ENCODE measurements at places on chromosomes 13 and 19. TPM values are rescaled to one million over a fixed set of nuclear protein-coding genes. Genes with fewer than 3 reads are reported as not detected.

SYCN gene
- total RNA-seq = not detected

LGALS14 gene
- not detected for total RNA-seq

FFAR1 gene
- not detected for total RNA-seq

LSR gene
- total RNA-seq = 42.6 TPM

ICAM4 gene
- 0.94 TPM for total RNA-seq

CYP4F11 gene
- not detected for total RNA-seq

GRCh38 chr19:10908380-10908960 lies 20.0 kb downstream of the YIPF2 start:
- DNase-seq = no peak
- H3K4me3 ChIP-seq = no peak overlapping the region
- no peaks in the 10 kb centered on the region for H3K36me3 ChIP-seq

DNA sequence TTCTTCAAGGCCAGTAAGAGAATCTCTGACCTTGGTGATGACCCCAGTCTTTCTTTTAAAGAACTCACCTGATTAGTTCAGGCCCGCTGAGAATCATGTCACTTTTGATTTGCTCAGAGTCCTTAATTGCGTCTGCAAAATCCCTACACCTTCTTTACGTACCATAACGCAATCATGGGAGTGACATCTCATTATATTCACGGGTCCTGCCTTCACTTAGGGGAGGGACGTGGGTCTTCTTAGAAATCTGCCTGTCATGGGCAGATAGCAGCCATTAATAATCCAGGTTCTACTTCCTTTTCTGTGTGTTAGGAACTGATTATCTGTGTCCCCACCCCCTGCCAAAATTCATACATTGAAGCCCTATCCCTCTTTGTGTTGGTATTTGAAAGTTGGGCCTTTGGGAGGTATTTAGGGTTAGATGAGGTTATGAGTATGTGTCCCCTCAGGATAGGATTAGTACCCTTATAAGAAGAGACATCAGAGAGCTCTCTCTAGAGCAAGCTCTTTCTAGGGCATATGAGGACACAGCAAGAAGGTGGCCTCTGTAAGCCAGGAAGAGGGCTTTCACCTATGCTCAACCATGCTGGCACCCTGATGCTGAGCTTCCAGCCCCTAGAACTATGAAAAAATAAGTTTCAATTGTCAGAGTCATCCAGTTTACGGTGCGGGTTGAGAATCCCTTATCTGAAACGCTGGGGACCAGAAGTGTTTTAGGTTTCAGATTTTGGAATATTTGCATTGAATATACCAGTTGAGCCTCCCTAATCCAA lies 9.9 kb downstream of the TPP2 start:
- H3K4me1 ChIP-seq = peaks cover 46% of the 10 kb centered on the region
- no peaks in the 10 kb centered on the region for H3K27me3 ChIP-seq
- H3K36me3 ChIP-seq = peaks cover 8% of the 10 kb centered on the region
- H3K27ac ChIP-seq = no peak overlapping the region
- no peak overlapping the region for H3K4me3 ChIP-seq
- DNase-seq = no peak

GRCh38 chr19:543910-544608 lies at the start of gene GZMM:
GZMM (plus strand) TSS chr19:544053; CDS start chr19:544072, 19 bp downstream.
- H3K27me3 ChIP-seq = no peaks in the 10 kb centered on the region
- peak within 1 kb of the TSS; percentile 88 for H3K4me3 ChIP-seq
- H3K27ac ChIP-seq = peak within 1 kb of the TSS; percentile 84
- DNase-seq = peak; percentile 50

DNA sequence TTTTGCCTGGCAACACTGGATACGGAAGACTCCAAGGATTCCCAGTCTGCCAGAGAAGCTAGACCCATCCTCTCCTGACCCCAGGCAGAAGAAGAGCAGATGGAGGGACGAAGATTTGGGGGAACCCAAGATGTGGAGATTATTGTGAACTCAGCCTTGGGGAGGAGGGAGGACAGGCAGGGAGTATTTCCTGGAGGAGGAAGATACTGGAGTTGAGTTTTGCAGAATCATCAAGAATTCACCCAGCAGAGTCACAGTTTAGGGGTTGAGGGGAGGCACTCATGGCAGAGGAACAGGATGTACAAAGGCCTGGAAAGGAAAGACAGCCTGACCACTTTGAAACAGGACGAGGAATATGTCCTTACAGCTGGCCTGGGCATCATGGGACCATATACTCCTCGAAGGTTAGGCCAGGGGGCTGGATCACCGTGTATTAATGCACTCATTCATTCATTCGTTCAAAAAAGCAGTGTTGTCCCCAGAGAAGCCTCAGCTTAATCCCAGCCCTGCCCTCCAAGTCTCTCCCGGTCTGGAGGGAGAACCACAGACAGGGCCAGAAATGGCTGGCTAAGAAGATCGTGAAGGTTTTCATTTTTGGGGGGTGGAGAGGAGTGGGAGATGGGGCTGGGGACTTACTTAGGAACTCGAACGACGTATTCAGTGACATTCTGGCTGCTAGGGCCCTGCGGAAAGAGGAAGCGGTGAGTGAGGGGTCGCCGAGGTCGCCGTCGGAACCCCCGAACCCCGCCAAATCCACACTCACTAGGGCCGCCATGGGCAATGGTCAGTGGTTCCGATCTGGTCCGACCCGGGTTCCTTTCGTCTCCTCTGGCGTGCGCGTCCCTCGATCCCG lies 517 bp downstream of the GTF2F1 start:
- no peaks in the 10 kb centered on the region for H3K27me3 ChIP-seq
- no peaks in the 10 kb centered on the region for H3K36me3 ChIP-seq
- H3K4me3 ChIP-seq = peak overlapping the region; percentile 96
- no peak for DNase-seq

- peaks cover 2% of the 10 kb centered on the region for H3K4me1 ChIP-seq
- no peaks in the 10 kb centered on the region for H3K27me3 ChIP-seq
- DNase-seq = no peak
- no peak overlapping the region for H3K4me3 ChIP-seq
Observed at GRCh38 chr19:3073931-3074595, 11.8 kb upstream of the TLE5 start.

DNA sequence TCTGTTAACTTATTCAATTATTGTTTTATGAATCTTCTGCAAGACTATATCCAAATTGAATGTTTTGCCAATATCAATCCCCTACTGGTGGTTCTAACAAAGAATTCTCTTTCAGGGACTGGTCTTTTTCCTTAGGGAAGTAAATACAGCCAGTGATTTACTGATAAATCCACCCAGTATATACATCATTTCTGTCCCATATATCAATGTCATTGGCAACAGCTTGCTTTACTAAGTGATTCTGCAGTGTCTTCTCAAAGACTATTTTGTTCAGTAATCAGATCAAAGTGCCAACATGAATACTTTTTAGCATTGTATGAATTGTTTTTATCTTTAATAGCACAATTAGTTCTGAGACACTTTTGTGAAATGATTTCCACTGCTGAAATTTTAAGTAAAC lies 114.0 kb upstream of the OBI1 start:
- H3K4me3 ChIP-seq = no peak overlapping the region
- peaks cover 43% of the 10 kb centered on the region for H3K27me3 ChIP-seq
- DNase-seq = no peak
- H3K36me3 ChIP-seq = peaks cover 3% of the 10 kb centered on the region

GRCh38 chr19:46748325-46749109 lies 2.3 kb upstream of the STRN4 start:
- DNase-seq = peak; percentile 70
- H3K27ac ChIP-seq = peak overlapping the region; percentile 93
- H3K36me3 ChIP-seq = peaks cover 2% of the 10 kb centered on the region
- no peaks in the 10 kb centered on the region for H3K27me3 ChIP-seq
- peaks cover 40% of the 10 kb centered on the region for H3K4me1 ChIP-seq
- peak overlapping the region; percentile 72 for H3K4me3 ChIP-seq

- no peaks in the 10 kb centered on the region for H3K27me3 ChIP-seq
- no peak overlapping the region for H3K4me3 ChIP-seq
- H3K27ac ChIP-seq = no peak overlapping the region
- no peak for DNase-seq
- H3K4me1 ChIP-seq = peaks cover 14% of the 10 kb centered on the region
Observed at GRCh38 chr13:42334329-42334706, 62.4 kb downstream of the AKAP11 start.

DNA sequence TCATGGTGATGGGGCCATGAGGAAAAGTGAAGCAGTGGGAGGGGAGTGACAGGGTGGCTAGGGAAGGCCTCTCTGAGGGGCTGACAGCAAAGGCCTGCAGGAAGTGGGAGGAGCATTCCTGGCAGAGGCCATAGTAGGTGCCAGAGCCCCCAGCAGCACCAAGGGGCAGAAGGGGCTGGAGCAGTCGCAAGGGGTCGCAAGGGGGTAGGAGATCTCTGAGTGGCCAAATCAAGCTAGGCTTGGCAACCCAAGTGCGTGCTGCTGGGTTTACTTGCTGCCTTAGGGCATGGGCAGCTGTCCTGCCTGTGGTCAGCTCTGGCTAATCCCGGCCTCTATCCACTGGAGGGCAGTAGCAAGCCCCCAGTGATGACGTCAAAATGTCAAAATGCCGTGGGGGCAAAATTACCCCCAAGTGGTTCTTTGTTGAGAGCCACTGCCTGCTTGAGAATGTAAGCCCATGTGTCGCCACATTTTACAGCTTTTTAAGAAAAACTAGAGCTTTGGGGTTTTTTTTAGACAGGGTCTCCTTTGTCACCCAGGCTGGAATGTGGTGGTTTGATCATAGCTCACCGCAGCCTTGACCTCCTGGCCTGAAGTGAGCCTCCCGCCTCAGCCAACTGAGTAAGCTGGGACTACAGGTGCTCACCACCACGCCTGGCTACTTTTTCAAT lies 11.8 kb downstream of the CCDC97 start:
- peak overlapping the region; percentile 89 for H3K27ac ChIP-seq
- H3K27me3 ChIP-seq = no peaks in the 10 kb centered on the region
- peaks cover 13% of the 10 kb centered on the region for H3K36me3 ChIP-seq
- H3K4me1 ChIP-seq = peaks cover 40% of the 10 kb centered on the region

GRCh38 chr19:14871619-14872230 lies 14.2 kb downstream of the OR7A17 start:
- peaks cover 4% of the 10 kb centered on the region for H3K36me3 ChIP-seq
- DNase-seq = no peak
- H3K4me1 ChIP-seq = peaks cover 2% of the 10 kb centered on the region
- peaks cover 67% of the 10 kb centered on the region for H3K27me3 ChIP-seq
- H3K4me3 ChIP-seq = no peak overlapping the region

DNA sequence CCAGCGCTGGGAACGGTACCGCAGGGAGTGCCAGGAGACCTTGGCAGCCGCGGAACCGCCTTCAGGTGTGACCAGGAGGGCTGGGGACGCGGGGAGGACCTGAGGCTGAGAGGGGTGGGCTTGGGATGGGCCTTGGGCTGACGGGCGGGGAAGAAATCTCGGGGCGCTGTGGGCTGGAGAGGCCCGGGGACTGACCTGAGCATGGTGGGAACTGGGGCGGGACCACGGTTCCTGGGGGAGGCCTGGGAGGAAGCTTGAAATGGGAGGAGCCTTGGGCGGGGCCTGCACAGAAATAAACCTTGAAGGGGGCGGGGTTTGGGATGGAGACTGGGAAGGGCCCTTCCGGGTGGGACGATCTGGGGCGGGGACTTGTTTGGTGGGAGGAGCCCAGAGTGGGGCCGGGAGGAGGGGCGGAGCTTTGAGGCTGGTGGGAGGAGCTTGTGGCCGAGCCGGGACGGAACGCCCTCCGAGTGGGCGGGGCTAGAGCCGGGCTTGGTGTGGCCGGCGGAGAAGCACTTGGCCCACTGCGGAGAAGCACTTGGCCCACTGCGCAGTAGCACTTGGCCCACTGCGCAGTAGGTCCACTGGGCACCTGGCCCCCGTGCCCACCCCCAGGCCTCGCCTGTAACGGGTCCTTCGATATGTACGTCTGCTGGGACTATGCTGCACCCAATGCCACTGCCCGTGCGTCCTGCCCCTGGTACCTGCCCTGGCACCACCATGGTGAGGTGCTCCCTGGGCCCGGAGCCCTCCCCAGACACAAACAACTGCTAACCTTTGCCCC lies 2.8 kb downstream of the GIPR start:
- H3K36me3 ChIP-seq = peaks cover 9% of the 10 kb centered on the region
- H3K4me3 ChIP-seq = peak overlapping the region; percentile 75
- peaks cover 25% of the 10 kb centered on the region for H3K4me1 ChIP-seq
- DNase-seq = peak; percentile 32
- H3K27me3 ChIP-seq = peaks cover 33% of the 10 kb centered on the region

DNA sequence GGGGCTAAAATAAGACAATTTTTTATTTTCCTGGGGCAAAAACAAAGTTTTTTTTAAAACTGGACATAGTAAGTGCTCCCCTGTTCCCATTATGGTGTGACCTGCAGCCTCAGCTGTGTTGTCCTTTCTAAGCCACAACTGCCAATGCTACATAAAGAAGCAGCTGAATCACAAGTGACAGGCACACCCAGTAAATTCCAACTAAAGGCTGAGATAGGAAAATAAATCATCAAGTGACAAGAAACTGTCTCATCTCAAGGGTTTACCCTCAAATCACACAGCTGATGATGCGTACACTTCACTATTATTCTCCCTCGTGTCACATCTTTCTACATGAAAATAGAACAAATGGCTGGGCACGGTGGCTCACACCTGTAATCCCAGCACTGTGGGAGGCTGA lies 28.7 kb downstream of the STK24 start:
- peaks cover 62% of the 10 kb centered on the region for H3K4me1 ChIP-seq
- no peak overlapping the region for H3K4me3 ChIP-seq
- no peaks in the 10 kb centered on the region for H3K27me3 ChIP-seq
- H3K36me3 ChIP-seq = peaks cover 7% of the 10 kb centered on the region
- no peak for DNase-seq
- H3K27ac ChIP-seq = no peak overlapping the region

- H3K27ac ChIP-seq = no peak overlapping the region
- peaks cover 20% of the 10 kb centered on the region for H3K4me1 ChIP-seq
- DNase-seq = no peak
- no peaks in the 10 kb centered on the region for H3K27me3 ChIP-seq
Observed at GRCh38 chr19:4016486-4016885, 8.9 kb downstream of the PIAS4 start.

- peaks cover 43% of the 10 kb centered on the region for H3K4me1 ChIP-seq
- H3K27me3 ChIP-seq = no peaks in the 10 kb centered on the region
- H3K27ac ChIP-seq = peak overlapping the region; percentile 96
- peak overlapping the region; percentile 97 for H3K4me3 ChIP-seq
- no peak for DNase-seq
Observed at GRCh38 chr13:44989941-44990340, 603 bp downstream of the GPALPP1 start.

DNA sequence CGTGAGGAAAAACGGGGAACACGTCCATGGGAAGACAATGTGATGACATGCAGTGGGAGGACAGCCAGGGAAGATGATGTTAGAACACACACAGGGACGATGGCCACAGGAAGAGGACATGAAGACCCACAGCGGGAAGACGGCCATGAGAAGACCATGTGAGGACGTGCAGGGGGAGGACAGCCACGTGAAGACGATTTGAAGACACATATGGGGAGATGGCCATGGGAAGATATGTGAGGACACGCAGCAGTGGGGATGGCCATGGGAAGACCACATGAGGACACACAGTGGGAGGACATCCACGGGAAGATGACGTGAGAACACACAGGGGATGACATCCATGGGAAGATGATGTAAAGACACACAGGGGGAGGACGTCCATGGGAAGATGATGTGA lies 83.8 kb downstream of the UQCRFS1 start:
- H3K4me1 ChIP-seq = no peaks in the 10 kb centered on the region
- no peak for DNase-seq
- no peak overlapping the region for H3K27ac ChIP-seq
- no peaks in the 10 kb centered on the region for H3K27me3 ChIP-seq
- H3K36me3 ChIP-seq = no peaks in the 10 kb centered on the region

GRCh38 chr19:19256072-19256969 lies 16.8 kb downstream of the TM6SF2 start:
- H3K27ac ChIP-seq = no peak overlapping the region
- H3K4me1 ChIP-seq = peaks cover 2% of the 10 kb centered on the region
- peaks cover 3% of the 10 kb centered on the region for H3K36me3 ChIP-seq
- DNase-seq = no peak

GRCh38 chr13:103178986-103179943 lies 113.0 kb upstream of the SLC10A2 start:
- H3K36me3 ChIP-seq = no peaks in the 10 kb centered on the region
- no peaks in the 10 kb centered on the region for H3K4me1 ChIP-seq
- no peak overlapping the region for H3K4me3 ChIP-seq
- no peaks in the 10 kb centered on the region for H3K27me3 ChIP-seq
